ENCODE measurements at places on chromosomes 12 and 14.

GRCh38 chr12:107439026-107439738 is 246.4 kb upstream of the PWP1 start:
- no peak for DNase-seq

DNA sequence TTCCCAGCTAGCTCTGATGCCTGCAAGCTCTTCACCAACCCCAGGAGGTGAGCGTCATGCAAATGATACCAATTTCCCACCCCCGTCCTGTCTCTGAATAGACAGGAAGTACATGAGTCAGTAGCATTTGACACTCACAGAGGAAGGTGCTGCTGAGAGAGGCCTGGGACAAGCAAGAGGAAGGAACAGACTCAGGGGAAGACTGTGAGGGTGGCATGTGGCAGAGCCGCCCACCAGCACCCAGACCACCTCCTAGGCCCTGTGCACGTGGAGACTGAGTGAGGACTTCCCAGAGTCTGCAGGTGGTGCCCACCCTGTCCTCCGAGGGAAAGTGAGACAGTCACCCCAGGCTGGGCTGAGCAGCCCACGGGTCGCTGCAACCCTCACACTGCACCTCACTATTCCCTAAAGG is 199.5 kb upstream of the SFSWAP start:
- no peak for DNase-seq

- DNase-seq = no peak
Measured at GRCh38 chr12:69265205-69265604, 25.8 kb downstream of the CPSF6 start.

GRCh38 chr14:35205737-35206136 is 83.4 kb downstream of the PRORP start:
- no peak for DNase-seq

DNA sequence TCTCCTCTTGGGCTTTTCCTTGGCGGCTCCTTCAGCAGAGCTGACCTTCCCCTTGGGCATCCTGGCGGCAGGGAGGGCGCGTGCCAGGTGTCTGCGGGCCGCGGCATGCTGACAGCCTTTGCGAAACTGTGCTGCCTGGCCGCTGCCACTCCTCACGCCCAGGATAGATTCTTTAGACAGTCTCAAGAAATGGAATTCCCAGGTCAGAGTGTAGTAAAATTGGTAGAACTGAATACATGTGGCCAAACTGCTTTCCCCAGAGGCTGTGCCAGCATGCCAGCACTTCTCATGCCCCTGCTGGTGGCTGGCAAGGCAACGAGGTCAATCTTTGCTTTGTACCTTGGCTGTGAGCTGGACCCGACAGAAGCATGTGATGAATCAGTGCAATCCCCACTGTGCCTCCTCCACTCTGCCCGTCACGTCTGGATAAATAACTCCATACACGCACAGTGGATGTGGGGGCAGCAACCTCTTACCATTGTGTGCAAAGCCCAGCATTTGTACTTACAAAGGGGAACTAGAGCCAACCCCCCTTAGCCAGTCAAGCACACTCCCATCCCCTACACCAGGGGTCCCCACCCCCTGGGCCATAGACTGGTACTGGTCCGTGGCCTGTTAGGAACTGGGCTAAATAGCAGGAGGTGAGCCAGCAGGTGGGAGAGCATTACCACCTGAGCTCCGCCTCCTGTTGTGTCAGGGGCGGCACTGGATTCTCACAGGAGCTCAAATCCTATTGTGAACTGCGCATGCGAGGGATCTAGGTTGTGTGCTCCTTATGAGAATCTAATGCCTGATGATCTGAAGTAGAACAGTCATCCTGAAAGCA is 90.9 kb downstream of the ACTN1 start:
- no peak for DNase-seq

DNA sequence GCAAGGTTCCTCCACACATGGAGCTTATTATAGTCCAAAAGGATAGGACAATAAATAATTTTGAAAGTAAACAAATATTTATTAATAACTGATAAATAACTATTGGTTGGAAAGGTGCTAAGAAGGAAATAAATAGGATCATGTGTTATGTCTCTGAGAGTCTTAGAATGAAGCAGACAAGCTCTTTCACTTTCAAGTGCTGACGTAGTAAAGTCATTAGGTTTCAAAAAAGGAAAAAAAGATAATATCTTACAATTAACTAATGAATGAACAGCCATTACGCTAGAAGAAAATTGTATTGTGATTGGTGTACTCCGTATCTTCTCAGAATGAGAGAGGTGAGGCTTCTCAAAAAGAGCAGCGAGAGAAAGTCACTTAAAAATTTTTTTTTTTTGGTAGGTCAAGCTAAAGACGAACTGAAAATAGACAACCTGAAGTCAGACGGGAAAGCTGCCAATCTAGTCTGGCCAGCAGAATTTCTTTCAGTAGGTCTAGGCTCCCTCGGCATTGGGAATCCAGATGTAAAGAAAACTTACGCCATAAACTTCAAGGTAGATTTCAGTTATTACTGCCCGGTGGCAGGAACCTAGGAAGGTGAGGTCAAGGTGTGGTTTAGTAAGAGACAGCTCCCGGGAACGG is 583 bp upstream of the LEMD3 start:
- no peak for DNase-seq

DNA sequence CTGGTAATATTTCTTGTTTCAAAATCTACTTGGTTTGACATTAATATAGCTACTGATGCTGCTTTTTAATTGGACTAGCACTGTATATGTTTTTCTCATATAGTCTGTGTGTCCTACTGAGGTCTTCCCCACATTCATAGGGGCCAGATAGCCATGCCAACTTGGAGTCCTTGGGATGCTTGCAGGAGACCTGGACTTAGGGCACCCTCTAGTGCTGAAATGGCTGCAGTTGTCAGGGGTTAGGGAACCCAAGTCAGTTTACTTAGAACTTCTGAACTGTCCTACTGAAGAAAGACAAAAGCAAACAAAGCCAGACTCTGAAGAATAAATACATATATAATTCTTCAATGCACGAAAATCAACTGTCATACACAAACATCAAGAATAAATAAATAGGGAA is 279.9 kb upstream of the SYT1 start:
- DNase-seq = no peak

DNA sequence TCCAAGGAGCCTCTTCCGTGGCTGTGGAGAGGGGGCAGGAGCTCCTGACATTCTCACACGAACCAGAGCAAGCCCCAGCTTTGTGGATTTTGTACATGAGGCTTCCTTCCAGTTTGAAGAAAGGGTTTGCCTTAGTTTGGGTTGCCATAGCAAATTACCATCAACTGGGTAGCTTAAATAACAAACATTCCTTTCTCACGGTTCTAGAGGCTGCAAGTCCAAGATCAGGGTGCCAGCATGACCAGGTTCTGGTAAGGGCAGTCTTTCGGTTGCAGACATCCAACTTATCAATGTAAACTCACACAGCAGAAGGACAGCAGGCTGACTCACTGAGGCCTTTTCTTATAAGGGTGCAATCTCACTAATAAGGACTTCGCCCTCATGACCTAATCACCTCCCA is 25.9 kb upstream of the STAB2 start:
- DNase-seq = no peak

GRCh38 chr14:72466325-72466724 is 427.6 kb downstream of the DPF3 start:
- DNase-seq = no peak

- no peak for DNase-seq
Measured at GRCh38 chr12:78101946-78102635, 271.4 kb downstream of the NAV3 start.

- DNase-seq = no peak
Measured at GRCh38 chr12:7915661-7916403, 20.2 kb downstream of the SLC2A3 start.
